Midbrain (tissue), 1 donor: ENCODE measurements at places on chromosomes 16 and 17.

GRCh38 chr16:57536306-57537193, at the start of gene CCDC102A:
Gene CCDC102A (minus strand): TSS chr16:57536571. CDS start chr16:57529177, 7,394 bp downstream.
- peak; percentile 65 for DNase-seq

DNA sequence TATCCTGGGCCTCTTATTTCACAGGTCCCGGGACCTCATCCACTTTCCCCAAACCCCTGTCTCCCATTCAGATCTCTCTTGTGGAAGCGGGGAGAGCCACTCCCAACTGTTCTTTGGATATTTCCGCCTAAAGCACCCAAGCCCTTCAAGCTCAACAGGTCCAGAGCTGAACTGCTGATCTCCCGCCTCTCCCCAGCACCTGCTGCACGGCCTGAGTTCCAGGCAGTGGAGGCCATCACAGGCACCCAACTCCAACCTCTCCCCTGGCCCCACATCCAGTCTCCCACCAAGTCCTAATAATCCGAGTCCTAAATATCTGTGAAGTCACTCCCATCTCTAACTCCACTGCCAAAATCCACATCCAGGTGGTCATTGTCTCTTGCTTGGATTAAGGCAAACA, 6.5 kb downstream of the ITGA2B start:
- no peak for DNase-seq

- no peak for DNase-seq
These were observed 23.8 kb upstream of the CBLN1 start for GRCh38 chr16:49305406-49305805.

GRCh38 chr17:60435244-60436167, 13.2 kb downstream of the CHCT1 start:
- DNase-seq, result peak; percentile 93

GRCh38 chr17:62680541-62681052, 53.1 kb downstream of the MRC2 start:
- DNase-seq, result peak; percentile 11

- DNase-seq, result no peak
These were observed 14.6 kb upstream of the TRPV3 start for GRCh38 chr17:3572231-3572630.

GRCh38 chr17:48526608-48527546, 3.9 kb downstream of the HOXB1 start:
- DNase-seq, result no peak

DNA sequence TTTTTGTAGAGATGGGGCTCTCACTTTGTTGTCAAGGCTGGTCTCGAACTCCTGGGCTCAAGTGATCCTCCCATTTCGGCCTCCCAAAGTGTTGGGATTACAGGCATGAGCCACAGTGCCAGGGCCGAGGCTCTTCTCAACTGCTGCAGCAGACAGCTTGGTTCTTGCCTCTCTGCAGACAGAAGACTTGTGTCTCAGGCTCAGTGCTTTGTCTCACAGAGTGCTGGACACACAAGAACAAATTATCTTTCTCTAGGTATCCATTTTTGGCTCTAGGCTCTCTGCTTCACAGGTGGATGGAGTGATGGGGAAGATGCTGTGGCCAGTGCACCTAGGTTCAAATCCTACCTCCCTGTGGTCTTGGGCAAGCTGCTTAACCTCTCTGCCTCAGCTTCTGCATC, 80.8 kb upstream of the RNU2-1 start:
- no peak for DNase-seq

DNA sequence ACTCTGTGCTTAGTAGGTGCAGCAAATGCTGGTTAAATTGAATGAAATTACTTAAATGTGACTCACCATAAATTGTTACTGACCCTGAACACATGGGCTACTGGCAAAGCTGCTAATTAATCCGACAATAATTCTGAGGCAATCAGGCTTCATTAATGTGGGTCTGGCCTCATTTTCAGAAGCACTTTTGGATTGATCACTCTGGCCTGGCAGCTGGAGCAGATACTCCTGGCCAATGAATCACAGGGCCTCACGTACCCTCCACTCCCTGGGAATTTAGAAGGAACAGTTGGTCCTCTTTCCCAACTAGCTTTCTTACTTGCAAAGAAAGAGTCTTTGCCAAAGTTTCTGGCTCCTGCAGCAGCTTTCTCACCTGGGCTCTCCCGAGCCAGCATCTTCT, 162.0 kb upstream of the ZKSCAN2 start:
- DNase-seq, result no peak

GRCh38 chr16:86990451-86990850, 326.7 kb downstream of the C16orf95 start:
- DNase-seq, result no peak

DNA sequence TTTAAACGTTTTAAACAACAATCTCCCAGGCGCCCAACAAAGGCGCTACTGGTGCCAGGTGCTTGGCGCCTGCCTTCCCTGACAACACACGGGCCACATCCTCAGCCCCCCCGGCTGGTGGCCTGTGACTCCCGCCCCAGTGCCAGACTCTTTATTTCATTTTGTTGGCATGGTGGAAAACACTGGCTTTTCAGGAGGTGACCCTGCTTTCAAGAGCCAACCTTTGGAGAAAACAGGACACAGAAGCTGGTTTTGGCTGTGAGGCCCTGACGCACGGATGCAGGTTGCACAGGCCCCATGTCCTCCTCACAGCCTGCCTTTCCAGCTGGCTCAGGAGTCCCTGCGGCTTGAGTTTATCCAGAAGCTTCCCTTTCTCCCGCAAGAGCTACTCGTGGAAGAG, 100.0 kb downstream of the METRNL start:
- peak; percentile 10 for DNase-seq

- DNase-seq, result no peak
These were observed 4.0 kb downstream of the CIAO2B start for GRCh38 chr16:66930189-66930588.

DNA sequence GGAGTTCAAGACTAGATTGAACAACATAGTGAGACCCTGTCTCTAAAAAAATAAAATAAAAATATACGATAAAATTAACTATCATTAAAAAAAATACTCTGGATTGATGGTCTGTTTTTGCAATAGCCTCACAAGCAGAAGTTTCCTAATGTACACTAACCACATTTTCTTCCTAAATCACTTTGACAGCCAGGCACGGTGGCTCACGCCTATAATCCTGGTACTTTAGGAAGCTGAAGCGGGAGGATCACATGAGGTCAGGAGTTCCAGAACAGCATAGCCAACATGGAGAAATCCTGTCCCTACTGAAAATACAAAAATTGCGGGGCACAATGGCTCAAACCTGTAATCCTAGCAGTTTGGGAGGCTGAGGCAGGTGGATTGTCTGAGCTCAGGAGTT, 64.7 kb downstream of the HELZ start:
- DNase-seq, result no peak
